GM06990 (cell line): ENCODE measurements at places on chromosomes 2 and 18.

DNA sequence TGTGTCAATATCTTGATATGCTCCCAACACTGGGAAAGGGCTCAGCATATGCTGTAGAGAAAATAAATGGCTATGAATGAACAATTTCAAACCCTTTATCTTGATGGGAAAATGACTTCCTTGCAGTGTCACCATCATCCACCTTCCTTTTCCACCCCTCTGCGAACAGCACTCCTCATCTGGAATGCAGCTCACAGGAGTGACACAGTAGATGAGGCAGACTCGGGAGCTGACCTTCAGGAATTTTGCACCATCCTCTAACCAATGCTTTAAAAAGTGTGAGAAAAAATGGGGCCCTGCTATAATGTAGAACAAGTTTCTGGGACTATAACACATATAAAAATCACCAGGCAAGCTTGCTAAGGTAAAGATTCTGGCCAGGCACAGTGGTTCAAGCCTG is 41.3 kb upstream of the YPEL5 start:
- no peak for DNase-seq

GRCh38 chr2:18559531-18560030 is 872 bp downstream of the RDH14 start:
- no peak for DNase-seq

DNA sequence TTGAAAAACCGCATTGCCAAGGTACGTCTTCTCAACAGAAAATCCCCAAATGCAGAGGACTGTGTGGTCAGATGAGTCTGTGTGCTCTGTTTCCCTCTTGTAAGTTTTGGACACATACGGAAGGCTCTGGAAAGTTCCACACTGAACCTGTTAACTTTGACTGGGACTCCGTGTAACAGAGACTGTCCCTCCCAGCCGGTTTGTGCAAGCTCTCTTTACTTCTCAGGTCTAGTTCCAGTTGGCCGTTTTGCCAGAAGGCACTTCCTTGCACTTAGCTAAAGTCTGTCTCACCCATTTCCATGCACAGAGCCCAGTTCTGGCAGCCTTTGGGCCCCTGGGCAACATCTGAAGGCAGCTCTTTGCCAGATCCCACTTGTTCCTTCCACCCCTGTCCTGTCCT is 22.0 kb downstream of the EFHD1 start:
- DNase-seq, result no peak

GRCh38 chr18:35051641-35052377 is 10.6 kb downstream of the MAPRE2 start:
- no peak for DNase-seq
